A549 treated with dexamethasone at 1 μM for 4 hours (cell line): ENCODE measurements at places on chromosomes 12 and 14. TPM values are rescaled to one million over a fixed set of nuclear protein-coding genes. Genes with fewer than 3 reads are reported as not detected.

The BDKRB2 gene
- 0.91 to 1.3 TPM (median 1.1 TPM) in 5 replicates for total RNA-seq

The KLRD1 gene
- not detected in 5 replicates for total RNA-seq

The VRTN gene
- total RNA-seq, result 0.08 TPM in 1 of 5 replicates, not detected in the others

The BHLHE41 gene
- 0.22 to 1.7 TPM (median 0.47 TPM) in 5 replicates for total RNA-seq
